Gastroesophageal sphincter (tissue), 4 donors: ENCODE measurements at places on chromosomes 1 and 21. TPM values are rescaled to one million over a fixed set of nuclear protein-coding genes. Genes with fewer than 3 reads are reported as not detected.

DNA sequence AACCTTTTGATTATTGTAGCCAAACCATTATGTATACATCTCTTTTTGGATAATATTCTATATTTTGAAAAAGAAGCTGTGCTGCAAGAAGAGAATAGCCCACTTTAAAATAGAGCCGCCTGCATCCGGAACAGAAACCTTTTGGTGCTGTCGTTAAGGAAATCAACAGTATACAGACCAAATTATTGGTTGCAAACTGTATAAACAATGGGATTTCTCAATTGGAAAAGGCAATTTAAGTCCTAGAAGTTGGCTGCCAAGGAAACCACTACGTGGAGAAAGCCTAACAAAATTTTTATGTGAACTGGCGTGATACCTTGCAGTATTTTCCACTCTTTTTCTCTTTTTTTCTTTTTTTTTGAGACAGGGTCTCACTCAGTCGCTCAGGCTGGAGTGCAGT is 25.8 kb downstream of the DESI2 start:
- no peak for ATAC-seq

SPATA45 gene
- not detected for total RNA-seq

DNA sequence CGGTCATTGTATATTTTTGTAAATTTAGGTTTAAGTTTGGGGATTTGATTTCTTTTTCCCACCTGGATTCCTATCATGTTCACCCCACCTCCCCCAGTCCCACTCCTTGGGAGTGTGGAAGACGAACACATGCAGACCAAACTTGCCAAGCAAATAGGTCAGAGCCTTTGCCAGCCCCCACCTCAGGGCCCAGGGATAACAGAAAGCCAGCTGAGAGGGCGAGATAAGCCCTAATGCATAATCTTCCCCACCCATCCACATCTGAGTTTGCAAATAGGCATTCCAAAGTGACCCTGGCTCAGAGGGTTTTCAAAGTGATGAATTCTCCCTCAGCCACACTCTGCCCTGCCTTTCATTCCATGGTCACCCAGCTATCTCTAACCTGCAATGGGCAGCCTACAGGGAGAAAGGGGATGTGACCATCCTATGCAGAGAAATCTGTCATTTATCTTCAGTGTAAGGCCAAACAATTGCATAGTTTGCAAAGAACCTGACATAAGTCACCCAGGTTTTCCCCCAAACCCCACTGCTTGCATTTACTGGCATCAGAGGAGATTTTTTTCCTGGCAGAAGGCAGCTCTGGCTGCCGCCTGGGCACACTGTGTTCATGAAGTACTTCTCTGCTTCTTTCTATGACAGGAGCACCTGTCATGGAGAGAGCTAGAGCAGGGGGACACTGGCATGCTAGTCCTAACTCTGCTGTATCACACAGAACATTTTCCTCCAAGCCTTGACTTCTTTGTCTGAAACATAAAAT is 69.0 kb upstream of the NFIA start:
- ATAC-seq, result no peak

PGBD5 gene
- total RNA-seq, result 0.15 TPM

GRCh38 chr1:170133766-170134495 is 11.8 kb upstream of the NTMT2 start:
- no peak for ATAC-seq

- no peak for ATAC-seq
Observed at GRCh38 chr21:33510826-33511225, 19.3 kb upstream of the DNAJC28 start.

GRCh38 chr21:34979383-34979782 is 69.7 kb downstream of the RUNX1 start:
- ATAC-seq, result no peak
